Spleen (tissue), 13 donors: ENCODE measurements at places on chromosomes 7 and 10.
A peak's percentile ranks its signal among the peaks of the same experiment; 100 is the strongest.

- H3K36me3 ChIP-seq = no peaks in the 10 kb centered on the region
- H3K27ac ChIP-seq = no peak overlapping the region
- no peak overlapping the region for H3K4me3 ChIP-seq
- no peaks in the 10 kb centered on the region for H3K27me3 ChIP-seq
Measured at GRCh38 chr10:69428165-69428564, 11.4 kb upstream of the TACR2 start.

DNA sequence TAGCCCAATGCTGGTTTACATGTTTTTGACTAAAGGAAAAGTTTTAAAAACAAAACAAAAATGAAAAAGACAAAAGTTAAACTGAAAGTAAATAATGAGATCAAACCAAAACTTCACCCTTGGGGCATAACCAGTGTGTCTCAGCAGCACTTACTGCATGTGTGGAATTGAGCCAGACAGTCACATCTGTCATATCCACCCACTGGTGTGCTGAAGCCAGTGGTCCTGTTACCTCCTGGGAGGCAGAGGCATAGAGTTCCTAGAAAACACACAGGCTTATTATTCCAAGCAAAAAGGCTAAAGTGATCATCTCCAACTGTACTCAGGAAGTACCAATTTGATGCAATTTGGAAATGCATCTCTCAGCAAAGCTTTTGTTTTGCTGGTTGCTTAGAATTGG lies 40.4 kb downstream of the ASAH2 start:
- no peaks in the 10 kb centered on the region for H3K36me3 ChIP-seq
- no peaks in the 10 kb centered on the region for H3K27me3 ChIP-seq
- no peak overlapping the region for H3K27ac ChIP-seq
- H3K4me1 ChIP-seq = no peaks in the 10 kb centered on the region

- DNase-seq = peak; percentile 72
- H3K4me1 ChIP-seq = peaks cover 20% of the 10 kb centered on the region
Measured at GRCh38 chr7:5217851-5218331, 27.9 kb downstream of the WIPI2 start.

GRCh38 chr7:43586251-43586900 lies 3.5 kb downstream of the STK17A start:
- peaks cover 8% of the 10 kb centered on the region for H3K27me3 ChIP-seq
- no peak for DNase-seq
- H3K36me3 ChIP-seq = no peaks in the 10 kb centered on the region
- peak overlapping the region; percentile 91 for H3K4me3 ChIP-seq
- H3K4me1 ChIP-seq = peaks cover 80% of the 10 kb centered on the region

DNA sequence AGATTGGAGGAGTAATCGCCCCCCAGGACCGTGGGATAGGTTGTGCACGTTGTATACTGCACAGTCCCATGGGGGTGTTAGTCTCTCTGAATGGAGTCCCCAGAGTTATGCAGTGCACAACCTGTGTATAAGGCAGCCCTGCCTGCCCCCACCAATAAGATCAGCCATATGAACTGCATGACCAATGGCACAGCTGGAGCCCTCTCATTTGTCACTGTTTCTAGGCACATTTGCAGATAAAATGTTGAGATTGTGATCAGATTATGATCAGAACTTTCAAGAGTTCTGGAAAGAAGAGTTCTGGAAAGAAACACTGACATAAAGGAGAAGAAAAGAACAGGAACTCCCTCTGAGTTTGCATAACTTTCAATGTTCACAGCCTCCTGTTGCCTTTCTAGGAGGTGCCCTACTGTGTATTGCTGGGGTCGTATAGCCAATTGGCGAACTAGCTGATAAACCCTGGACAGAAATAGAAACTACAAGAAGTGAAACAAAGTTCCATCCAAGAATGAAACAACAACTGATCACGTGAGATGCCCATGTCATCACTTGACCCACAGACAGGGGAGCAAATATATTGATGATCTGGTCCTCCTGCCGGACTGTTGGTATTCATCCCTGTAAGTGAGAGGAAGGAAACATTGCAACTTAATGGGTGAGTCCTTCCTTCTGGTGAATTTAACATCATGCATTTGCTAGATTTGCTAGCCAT lies 49.6 kb upstream of the TOMM7 start:
- peak overlapping the region; percentile 4 for H3K4me3 ChIP-seq
- H3K36me3 ChIP-seq = no peaks in the 10 kb centered on the region
- H3K4me1 ChIP-seq = peaks cover 20% of the 10 kb centered on the region
- no peak for DNase-seq

- H3K4me1 ChIP-seq = no peaks in the 10 kb centered on the region
- H3K27ac ChIP-seq = no peak overlapping the region
- no peak overlapping the region for H3K4me3 ChIP-seq
- H3K36me3 ChIP-seq = no peaks in the 10 kb centered on the region
- no peaks in the 10 kb centered on the region for H3K27me3 ChIP-seq
Measured at GRCh38 chr10:104650635-104651331, 9.7 kb downstream of the SORCS3 start.

GRCh38 chr7:22400936-22401553 lies 44.1 kb upstream of the RAPGEF5 start:
- no peaks in the 10 kb centered on the region for H3K36me3 ChIP-seq
- DNase-seq = no peak
- H3K4me1 ChIP-seq = peaks cover 15% of the 10 kb centered on the region
- H3K27ac ChIP-seq = no peak overlapping the region
- no peaks in the 10 kb centered on the region for H3K27me3 ChIP-seq

DNA sequence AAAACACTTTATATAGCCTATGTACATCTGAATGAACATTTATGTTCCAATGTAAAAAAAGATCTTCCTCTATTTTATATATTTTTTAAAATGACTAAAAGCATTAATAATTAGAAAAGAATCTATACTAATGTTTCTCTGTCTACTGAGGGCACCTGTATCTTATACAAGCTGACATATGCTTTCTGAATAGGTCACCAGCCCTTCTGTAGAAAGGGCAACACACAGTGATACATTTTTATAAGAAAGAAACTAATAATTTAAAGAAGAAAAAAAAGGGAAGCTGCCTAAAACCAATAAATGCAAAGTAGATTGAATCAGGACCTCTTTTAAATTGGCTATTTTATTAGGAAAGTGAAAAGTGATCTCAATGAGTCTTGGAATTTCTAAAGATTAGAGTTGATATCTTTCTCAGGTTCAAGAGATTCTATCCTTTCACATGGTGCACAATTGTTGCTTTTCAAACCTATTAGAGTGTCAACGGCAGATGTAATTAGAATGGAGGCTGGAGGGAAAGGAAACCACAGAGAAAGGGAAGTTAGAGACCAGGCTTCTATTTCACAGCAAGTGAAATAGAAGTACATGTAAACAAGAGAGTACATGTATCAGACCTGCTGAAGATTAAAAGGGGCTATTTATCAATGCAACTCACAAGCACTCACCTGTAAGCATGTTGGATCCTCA lies 6.3 kb downstream of the MTPN start:
- H3K4me3 ChIP-seq = peak overlapping the region; percentile 18
- no peak for DNase-seq
- H3K27ac ChIP-seq = peak overlapping the region; percentile 97
- H3K4me1 ChIP-seq = peaks cover 82% of the 10 kb centered on the region
- H3K27me3 ChIP-seq = no peaks in the 10 kb centered on the region

- H3K4me1 ChIP-seq = no peaks in the 10 kb centered on the region
- H3K27ac ChIP-seq = no peak overlapping the region
- H3K27me3 ChIP-seq = peaks cover 6% of the 10 kb centered on the region
- no peak overlapping the region for H3K4me3 ChIP-seq
- no peaks in the 10 kb centered on the region for H3K36me3 ChIP-seq
Measured at GRCh38 chr10:29961351-29961750, 98.0 kb downstream of the JCAD start.

DNA sequence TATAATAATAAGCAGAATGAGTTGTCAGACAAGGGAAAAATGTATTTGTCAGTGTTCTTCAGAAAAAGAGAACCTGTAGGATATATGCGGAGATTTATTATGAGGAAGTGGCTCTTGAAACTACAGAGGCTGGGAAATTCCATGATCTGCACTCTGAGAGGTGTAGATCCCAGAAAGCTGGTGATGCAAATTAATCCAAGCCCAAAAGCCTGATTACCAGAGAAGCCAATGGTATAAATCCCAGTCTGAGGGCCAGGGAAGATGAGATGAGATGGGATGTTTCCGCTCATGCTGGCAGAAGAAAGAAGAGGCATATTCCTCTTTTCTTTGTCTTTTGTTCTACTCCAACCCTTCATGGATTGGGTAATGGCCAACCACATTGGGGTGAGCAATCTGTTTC lies 732.8 kb upstream of the IGFBP3 start:
- no peaks in the 10 kb centered on the region for H3K27me3 ChIP-seq
- H3K4me3 ChIP-seq = no peak overlapping the region
- no peak for DNase-seq
- H3K4me1 ChIP-seq = no peaks in the 10 kb centered on the region
- no peaks in the 10 kb centered on the region for H3K36me3 ChIP-seq

DNA sequence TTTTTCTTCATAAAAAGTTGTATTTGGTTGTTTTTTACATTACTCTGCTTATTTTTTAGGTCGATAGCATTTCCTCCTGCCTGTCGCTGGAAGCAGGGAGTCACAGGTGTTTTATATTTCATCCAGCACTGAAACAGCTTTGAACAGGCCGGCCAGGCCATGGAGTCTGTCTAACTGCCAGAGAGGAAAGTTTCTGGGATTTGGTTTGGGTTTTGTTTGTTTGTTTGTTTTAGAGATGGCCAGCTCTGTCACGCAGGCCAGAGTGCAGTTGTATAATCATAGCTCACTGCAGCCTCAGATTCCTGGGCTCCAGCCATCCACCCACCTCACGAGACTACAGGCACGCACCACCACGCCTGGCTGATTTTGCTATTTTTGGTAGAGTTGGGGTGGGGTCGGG lies 23.4 kb downstream of the PROSER2 start:
- no peak overlapping the region for H3K4me3 ChIP-seq
- H3K36me3 ChIP-seq = no peaks in the 10 kb centered on the region
- no peak overlapping the region for H3K27ac ChIP-seq
- no peak for DNase-seq

GRCh38 chr10:99389729-99390480 lies 40.5 kb downstream of the GOT1 start:
- no peaks in the 10 kb centered on the region for H3K4me1 ChIP-seq
- DNase-seq = no peak
- no peak overlapping the region for H3K4me3 ChIP-seq
- peaks cover 4% of the 10 kb centered on the region for H3K36me3 ChIP-seq

GRCh38 chr7:90611115-90611514 lies 15.0 kb downstream of the CDK14 start:
- no peak overlapping the region for H3K4me3 ChIP-seq
- no peak overlapping the region for H3K27ac ChIP-seq
- no peaks in the 10 kb centered on the region for H3K36me3 ChIP-seq
- H3K27me3 ChIP-seq = no peaks in the 10 kb centered on the region

- H3K36me3 ChIP-seq = no peaks in the 10 kb centered on the region
- peaks cover 100% of the 10 kb centered on the region for H3K27me3 ChIP-seq
- peak overlapping the region; percentile 65 for H3K4me3 ChIP-seq
- peak overlapping the region; percentile 48 for H3K27ac ChIP-seq
- no peak for DNase-seq
Measured at GRCh38 chr7:25855854-25856782, 295.9 kb upstream of the NFE2L3 start.

DNA sequence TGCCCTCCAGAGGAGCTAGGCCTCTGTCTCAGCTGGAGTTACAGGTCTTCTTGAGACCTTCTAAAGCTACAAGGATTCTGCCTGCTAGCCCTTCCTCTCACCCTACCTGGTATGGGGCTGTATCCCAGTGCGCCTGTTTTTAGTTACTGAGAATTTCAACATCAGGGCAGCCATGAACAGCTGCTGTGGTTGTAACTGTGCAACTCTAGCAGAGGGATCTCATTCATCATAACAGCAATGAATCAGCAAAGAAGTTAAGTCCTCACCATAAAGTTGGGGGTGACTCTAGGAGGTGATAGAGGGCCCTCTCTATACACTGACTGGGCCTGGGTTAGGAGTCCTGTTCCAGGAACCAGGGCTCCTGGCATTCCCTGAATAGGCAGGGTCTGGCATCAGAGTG lies 14.0 kb upstream of the CDH23 start:
- DNase-seq = no peak
- H3K27ac ChIP-seq = no peak overlapping the region
- H3K4me3 ChIP-seq = no peak overlapping the region
- no peaks in the 10 kb centered on the region for H3K27me3 ChIP-seq

- no peaks in the 10 kb centered on the region for H3K36me3 ChIP-seq
- H3K27me3 ChIP-seq = no peaks in the 10 kb centered on the region
- DNase-seq = no peak
- H3K27ac ChIP-seq = no peak overlapping the region
- no peak overlapping the region for H3K4me3 ChIP-seq
Measured at GRCh38 chr7:157152391-157152937, 13.7 kb downstream of the UBE3C start.

- DNase-seq = peak; percentile 63
- H3K27ac ChIP-seq = no peak overlapping the region
- H3K27me3 ChIP-seq = no peaks in the 10 kb centered on the region
Measured at GRCh38 chr10:110446954-110447608, 50.6 kb upstream of the DUSP5 start.

DNA sequence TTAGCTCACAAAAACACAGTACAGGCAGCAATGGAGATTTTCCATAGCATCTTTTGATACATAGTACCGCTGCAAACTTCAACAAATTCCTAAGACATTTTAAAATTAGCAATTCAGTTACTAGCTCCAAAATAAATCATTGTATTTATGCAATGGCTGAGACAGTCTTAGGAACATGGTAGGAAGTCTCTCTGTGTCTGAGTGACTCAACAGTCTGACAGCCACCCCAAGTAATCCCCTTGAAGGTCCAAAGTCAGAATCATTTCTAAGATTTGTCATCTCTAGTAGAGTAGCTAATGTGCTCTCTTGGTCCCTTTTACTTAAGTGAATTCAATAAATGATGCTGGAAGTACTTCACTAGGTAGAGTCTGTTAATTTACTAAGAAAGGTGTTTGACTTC lies 93.8 kb upstream of the NOBOX start:
- no peaks in the 10 kb centered on the region for H3K27me3 ChIP-seq
- no peak overlapping the region for H3K4me3 ChIP-seq
- H3K4me1 ChIP-seq = no peaks in the 10 kb centered on the region
- DNase-seq = no peak

GRCh38 chr7:132402751-132403245 lies 173.5 kb downstream of the PLXNA4 start:
- DNase-seq = peak; percentile 63
- no peak overlapping the region for H3K4me3 ChIP-seq
- peaks cover 7% of the 10 kb centered on the region for H3K4me1 ChIP-seq
- H3K27ac ChIP-seq = peak overlapping the region; percentile 26
- H3K27me3 ChIP-seq = no peaks in the 10 kb centered on the region
- H3K36me3 ChIP-seq = no peaks in the 10 kb centered on the region

DNA sequence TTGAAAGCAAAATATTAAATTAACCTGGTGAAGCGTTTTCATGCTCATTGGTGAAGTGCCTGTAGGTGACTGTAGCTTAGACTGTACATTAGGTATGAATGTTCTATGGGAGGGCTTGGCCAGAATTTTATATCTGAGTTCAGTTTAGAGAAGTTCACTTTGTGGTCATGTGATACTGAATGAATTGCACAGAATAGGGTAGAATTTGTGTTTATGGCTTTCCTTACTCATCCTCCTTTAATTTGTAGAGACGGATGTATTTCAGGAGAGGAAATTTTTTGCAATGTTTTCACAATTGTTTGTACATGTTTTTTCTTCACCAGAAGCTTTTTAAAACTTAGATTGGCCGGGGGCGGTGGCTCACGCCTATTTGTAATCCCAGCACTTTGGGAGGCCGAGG lies 32.3 kb downstream of the REEP3 start:
- DNase-seq = no peak
- no peaks in the 10 kb centered on the region for H3K27me3 ChIP-seq
- H3K36me3 ChIP-seq = no peaks in the 10 kb centered on the region
- no peak overlapping the region for H3K4me3 ChIP-seq
- H3K27ac ChIP-seq = no peak overlapping the region
- H3K4me1 ChIP-seq = no peaks in the 10 kb centered on the region
